ENCODE measurements at places on chromosomes 16 and 17. TPM values are rescaled to one million over a fixed set of nuclear protein-coding genes. Genes with fewer than 3 reads are reported as not detected.

GRCh38 chr16:4624827-4625559 is 367 bp downstream of the MGRN1 start:
- peak overlapping the region; percentile 97 for H3K27ac ChIP-seq
- no peaks in the 10 kb centered on the region for H3K36me3 ChIP-seq
- H3K4me1 ChIP-seq, result peaks cover 27% of the 10 kb centered on the region
- peak overlapping the region; percentile 73 for H3K4me3 ChIP-seq
- no peaks in the 10 kb centered on the region for H3K27me3 ChIP-seq

GRCh38 chr16:80778703-80779102 is 25.7 kb downstream of the CDYL2 start:
- no peaks in the 10 kb centered on the region for H3K27me3 ChIP-seq
- H3K36me3 ChIP-seq, result no peaks in the 10 kb centered on the region
- no peak overlapping the region for H3K4me3 ChIP-seq
- H3K27ac ChIP-seq, result no peak overlapping the region

GRCh38 chr17:14833201-14833785 is 431.8 kb downstream of the PMP22 start:
- H3K27ac ChIP-seq, result no peak overlapping the region
- DNase-seq, result no peak
- no peaks in the 10 kb centered on the region for H3K27me3 ChIP-seq
- no peaks in the 10 kb centered on the region for H3K4me1 ChIP-seq

DNA sequence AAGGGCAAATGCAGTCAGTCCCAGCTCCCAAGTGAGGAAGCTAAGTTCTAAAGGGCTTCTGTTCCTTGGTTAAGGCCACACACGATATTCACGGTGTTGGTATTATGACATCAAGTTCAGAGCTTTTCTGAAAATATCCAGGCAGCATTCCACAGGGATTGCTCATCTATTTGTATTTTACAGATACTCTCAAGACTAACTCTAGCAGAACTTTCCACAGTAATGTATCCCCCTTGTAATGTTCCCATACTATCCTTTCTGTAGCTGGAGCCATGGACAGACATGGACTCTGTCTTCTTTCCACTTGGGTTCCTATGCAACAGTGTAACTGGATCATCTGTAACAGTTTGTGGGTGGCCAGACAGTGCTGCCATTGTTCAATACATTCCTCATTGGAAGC is 13.5 kb downstream of the SDR42E1 start:
- H3K27ac ChIP-seq, result no peak overlapping the region
- H3K4me1 ChIP-seq, result no peaks in the 10 kb centered on the region
- no peaks in the 10 kb centered on the region for H3K27me3 ChIP-seq
- peaks cover 14% of the 10 kb centered on the region for H3K36me3 ChIP-seq
- no peak overlapping the region for H3K4me3 ChIP-seq

DNA sequence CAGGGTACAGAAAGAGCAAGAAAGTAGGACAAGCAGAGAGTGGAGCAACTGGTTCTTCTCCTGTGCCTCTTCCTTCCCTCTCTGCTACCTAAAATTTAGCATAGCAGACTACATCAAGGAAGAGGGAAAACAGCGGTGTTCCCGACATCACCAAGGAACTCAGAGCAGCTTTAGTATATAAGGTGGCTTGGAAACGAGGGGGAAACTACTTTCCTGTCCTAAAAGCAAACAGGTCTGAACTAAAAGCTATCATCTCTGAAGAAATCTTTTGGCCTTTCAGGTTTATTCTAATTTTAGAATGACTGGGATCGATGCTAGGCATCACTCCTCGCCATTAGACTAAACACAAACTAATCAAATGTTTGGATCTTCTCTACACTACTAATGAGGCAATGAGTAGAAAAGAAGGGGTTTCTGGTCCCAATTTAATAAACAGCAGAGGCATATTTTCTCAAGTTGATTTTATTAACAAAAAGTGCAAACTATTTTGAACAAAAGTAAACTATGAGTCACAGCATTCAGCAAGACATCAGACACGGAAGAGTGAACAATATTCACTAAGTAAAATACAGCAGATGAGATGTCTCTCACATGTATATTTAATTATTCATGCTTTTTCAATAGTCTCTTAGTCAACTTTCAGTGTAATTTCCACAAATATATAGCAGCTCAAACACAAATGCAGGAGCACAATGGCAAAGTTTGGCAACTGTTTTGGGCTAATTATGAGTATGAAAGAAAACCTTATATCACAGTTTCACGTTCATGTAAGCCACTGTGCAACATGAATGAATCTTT is 108.7 kb downstream of the TRIM37 start:
- DNase-seq, result no peak
- H3K27me3 ChIP-seq, result no peaks in the 10 kb centered on the region
- peaks cover 23% of the 10 kb centered on the region for H3K4me1 ChIP-seq

DNA sequence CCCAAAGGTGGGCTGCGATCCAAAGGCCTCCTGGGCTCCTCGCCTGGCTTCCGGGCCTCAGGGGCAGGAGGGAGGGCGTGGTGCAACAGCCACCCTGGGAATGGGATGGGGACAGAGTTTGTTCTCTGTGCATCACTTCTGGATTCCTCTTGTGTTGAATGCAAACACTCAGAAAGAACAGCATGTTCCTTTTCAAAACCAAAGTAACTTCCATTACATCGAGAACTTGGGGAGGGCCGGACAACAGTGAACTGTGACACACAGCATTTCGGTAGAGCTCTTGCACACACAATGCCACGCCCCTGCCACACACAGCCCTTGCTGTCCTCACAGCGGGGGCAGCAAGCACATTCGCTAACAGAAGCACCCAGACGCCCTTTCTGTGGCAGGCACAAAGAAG is 36.1 kb upstream of the FASN start:
- H3K4me1 ChIP-seq, result no peaks in the 10 kb centered on the region
- H3K4me3 ChIP-seq, result no peak overlapping the region

DNA sequence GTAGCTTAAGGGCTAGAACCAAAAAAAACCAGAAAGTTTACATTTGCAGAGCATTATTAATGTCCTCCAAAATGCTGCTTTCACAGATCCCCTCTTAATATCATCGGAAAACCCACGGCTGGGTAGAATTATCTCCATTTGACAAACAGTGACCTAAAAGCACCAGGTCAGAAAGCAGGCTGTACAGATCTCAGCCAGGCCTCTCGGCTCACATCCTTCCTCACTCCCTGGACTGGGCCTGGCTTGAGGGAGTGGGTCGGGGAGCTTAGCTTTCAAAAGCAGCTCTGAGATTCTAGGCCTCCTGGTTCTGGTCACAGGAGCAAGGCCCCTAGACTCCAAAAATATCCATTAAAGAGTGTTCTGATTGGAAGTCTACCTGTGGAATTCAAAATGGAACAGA is 9.1 kb upstream of the SLC12A3 start:
- no peak for DNase-seq
- H3K4me1 ChIP-seq, result peaks cover 14% of the 10 kb centered on the region
- H3K27me3 ChIP-seq, result no peaks in the 10 kb centered on the region
- no peaks in the 10 kb centered on the region for H3K36me3 ChIP-seq
- no peak overlapping the region for H3K4me3 ChIP-seq

GRCh38 chr16:84214451-84215066 is 23.6 kb downstream of the ADAD2 start:
- H3K36me3 ChIP-seq, result no peaks in the 10 kb centered on the region
- no peaks in the 10 kb centered on the region for H3K27me3 ChIP-seq
- H3K27ac ChIP-seq, result no peak overlapping the region
- H3K4me3 ChIP-seq, result no peak overlapping the region
- H3K4me1 ChIP-seq, result no peaks in the 10 kb centered on the region

GRCh38 chr17:74842599-74843351 is 16.9 kb downstream of the GRIN2C start:
- DNase-seq, result peak; percentile 44
- no peak overlapping the region for H3K27ac ChIP-seq
- H3K4me3 ChIP-seq, result peak overlapping the region; percentile 20
- peaks cover 26% of the 10 kb centered on the region for H3K4me1 ChIP-seq

DNA sequence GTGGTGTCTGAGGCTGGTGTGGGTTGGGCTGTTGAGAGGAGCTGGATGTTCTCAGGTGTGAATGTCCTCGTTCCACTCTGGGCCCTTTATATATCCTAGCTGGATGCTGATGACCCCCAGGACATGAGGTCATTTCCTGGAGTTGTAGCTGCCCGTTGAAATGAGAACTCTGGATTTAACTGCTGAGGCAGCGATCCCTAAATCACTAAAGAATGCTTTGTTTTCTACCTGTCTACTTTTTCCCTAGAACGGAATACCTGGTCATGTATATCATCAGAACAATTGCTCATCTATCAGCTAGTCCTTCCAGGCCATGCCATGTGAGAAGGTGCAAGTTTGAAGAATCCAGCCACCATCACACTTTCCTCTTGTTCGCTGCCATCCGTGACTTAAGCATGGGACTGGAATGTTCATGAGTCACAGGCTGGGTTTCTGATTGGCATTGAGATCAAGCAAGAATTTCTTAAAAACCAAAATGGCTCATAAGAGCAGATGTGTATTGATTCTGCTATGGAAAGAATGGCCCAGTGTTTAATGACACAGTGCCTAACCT is at the start of gene KRTAP2-3:
KRTAP2-3 (minus strand) TSS at position 63 of the 553 bp plus-strand sequence. CDS start 64 bp downstream, outside the sequence.
- DNase-seq, result no peak
- H3K27ac ChIP-seq, result no peak within 1 kb of the TSS
- H3K36me3 ChIP-seq, result no peaks in the 10 kb centered on the region
- no peak within 1 kb of the TSS for H3K4me3 ChIP-seq
- H3K27me3 ChIP-seq, result no peaks in the 10 kb centered on the region

DNA sequence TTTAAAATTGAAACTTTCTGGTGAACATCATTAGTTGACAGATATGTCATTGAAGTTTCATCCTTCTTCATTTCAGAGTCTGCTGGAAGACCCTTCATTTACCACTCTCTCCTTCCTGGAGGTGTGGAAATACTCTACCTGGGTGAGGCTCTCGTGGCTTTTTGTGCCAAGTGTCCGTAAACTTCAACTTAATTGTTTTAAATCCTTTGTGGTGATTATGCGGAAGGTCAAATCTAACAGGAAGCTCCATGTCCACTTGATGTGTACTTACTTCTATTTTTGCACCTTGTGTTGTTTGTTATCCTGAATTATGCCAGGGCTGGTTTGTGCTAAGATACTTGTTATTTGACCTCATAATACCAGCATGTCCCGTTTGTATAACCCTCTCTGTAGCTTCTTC is 129.2 kb downstream of the WWOX start:
- DNase-seq, result no peak
- H3K4me3 ChIP-seq, result no peak overlapping the region
- no peaks in the 10 kb centered on the region for H3K4me1 ChIP-seq
- H3K36me3 ChIP-seq, result no peaks in the 10 kb centered on the region
- H3K27ac ChIP-seq, result no peak overlapping the region

DNA sequence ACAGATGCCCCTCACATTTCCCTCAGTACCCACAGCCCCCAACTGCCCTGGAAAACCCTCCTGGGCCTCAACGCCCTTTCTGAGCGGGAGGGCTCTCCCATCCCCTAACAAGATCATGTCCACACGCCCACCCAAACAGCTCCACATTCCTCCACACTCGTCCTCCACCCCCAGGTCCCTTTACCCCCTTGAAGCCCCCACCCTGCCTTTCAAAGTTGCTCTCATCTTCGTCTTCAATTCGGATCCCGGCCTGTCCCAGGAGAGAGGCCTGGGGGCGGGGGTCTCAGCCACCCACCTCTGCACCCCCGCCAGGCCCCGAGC is 14.3 kb downstream of the HOXB4 start:
- no peaks in the 10 kb centered on the region for H3K36me3 ChIP-seq
- H3K27me3 ChIP-seq, result peaks cover 24% of the 10 kb centered on the region
- H3K4me1 ChIP-seq, result peaks cover 5% of the 10 kb centered on the region
- no peak for DNase-seq
- H3K27ac ChIP-seq, result no peak overlapping the region

DNA sequence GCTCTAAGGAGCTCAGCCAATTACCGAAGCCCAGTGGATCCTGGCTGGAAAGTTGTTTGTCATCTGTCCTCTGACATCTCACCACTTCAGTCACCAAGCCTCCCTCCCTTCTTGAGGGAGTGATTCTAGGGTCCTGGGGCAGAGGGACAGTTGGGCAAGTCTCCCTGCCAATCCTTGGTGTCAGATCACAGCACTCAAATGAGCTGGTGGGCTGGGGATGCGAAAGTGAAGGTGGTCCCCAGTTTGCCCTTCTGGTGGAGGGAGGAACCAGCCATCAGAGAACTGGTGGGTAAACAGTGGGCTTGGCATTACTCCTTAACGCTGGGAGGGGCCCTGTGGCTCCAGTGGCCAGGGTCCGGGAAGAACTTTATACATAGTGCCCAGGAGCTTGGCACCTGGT is 4.4 kb upstream of the CALB2 start:
- no peak overlapping the region for H3K4me3 ChIP-seq
- H3K27me3 ChIP-seq, result peaks cover 8% of the 10 kb centered on the region
- peaks cover 10% of the 10 kb centered on the region for H3K4me1 ChIP-seq
- no peaks in the 10 kb centered on the region for H3K36me3 ChIP-seq
- no peak for DNase-seq
- H3K27ac ChIP-seq, result no peak overlapping the region

DNA sequence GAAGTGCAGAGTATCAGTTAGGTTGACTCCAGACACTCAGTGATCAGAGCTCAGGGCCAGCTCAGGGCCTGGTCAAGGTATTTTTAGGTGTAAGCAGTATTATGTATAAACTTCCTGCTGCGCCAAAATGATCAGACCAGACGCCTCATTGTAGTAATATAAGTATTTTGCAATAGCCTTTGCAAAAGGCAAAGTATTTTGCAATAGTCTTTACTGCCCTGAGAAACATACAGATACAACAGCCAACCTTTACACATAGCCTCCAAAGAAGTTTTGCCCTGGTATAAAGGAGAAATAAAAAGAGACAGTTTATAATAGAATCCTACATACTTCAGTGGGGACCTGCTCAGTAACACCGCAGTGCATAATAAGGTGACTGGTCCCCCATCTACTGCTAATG is 333.0 kb upstream of the EEF2KMT start:
- H3K27ac ChIP-seq, result no peak overlapping the region
- no peak overlapping the region for H3K4me3 ChIP-seq
- H3K36me3 ChIP-seq, result no peaks in the 10 kb centered on the region
- H3K27me3 ChIP-seq, result no peaks in the 10 kb centered on the region
- no peak for DNase-seq

GRCh38 chr17:49501496-49501895 is 6.4 kb downstream of the NGFR start:
- DNase-seq, result no peak
- no peak overlapping the region for H3K27ac ChIP-seq
- no peaks in the 10 kb centered on the region for H3K36me3 ChIP-seq
- H3K4me3 ChIP-seq, result no peak overlapping the region

Gene CHST4
- not detected for polyA plus RNA-seq

Gene KCNH4
- polyA plus RNA-seq, result 1.0 TPM

Gene YPEL2
- polyA plus RNA-seq, result 24.0 TPM

Gene PRDM7
- not detected for polyA plus RNA-seq

Gene CES4A
- polyA plus RNA-seq, result 18.9 TPM

Gene TNS4
- polyA plus RNA-seq, result not detected

Gene PYY
- polyA plus RNA-seq, result 0.19 TPM

Gene UNC45B
- polyA plus RNA-seq, result not detected

Gene ATP1B2
- 0.12 TPM for polyA plus RNA-seq

Gene TEX19
- not detected for polyA plus RNA-seq

Gene SETD1A
- 12.4 TPM for polyA plus RNA-seq

Gene AATK
- 0.79 TPM for polyA plus RNA-seq

Gene PRCD
- polyA plus RNA-seq, result 10.5 TPM

Gene SCGB1C2
- polyA plus RNA-seq, result not detected

Measured in B cell (primary cell).